CD4-positive, alpha-beta T cell treated with Interleukin-15 for 4 hours (primary cell): ENCODE measurements at places on chromosomes 6 and 20.

GRCh38 chr6:113522376-113522775 is 334.8 kb upstream of the MARCKS start:
- DNase-seq, result no peak

DNA sequence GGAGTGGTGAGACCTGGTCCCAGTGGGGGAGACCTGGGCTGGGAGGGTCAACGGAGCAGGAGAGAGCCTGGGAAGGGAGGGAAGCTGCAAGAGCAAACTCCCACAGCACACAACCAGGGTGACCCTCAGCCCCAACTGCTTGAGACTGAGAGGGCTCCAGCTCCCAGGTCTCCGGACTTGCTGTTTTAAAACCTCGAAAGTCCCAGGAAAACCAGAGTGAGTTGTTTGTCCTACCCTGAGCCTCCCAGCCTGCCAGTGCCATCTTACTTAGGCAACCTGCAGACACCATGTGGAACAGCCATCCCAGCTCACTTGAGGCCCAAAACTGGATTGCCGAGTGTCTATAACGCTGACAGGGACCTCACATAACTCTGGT is 4.8 kb upstream of the NTSR1 start:
- no peak for DNase-seq

DNA sequence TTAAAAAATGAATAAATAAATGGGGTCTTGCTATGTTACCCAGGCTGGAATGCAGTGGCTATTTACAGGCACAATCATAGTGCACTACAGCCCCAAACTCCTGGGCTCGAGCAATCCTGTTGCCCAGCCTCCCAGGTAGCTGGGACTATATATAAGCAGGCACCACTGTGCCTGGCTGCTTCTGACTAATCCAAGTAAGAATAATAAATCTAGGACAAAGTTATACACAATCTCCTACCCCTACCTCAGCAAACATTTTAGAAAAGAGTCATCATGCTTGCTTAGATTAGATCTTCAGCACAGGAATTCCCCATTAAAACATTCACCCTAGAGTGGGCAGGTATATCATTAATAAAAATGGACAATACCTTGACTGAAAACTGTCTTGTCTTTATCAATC is 124.6 kb downstream of the REV3L start:
- no peak for DNase-seq

- no peak for DNase-seq
Observed at GRCh38 chr20:45229264-45230056, 8.3 kb downstream of the SEMG2 start.

- DNase-seq, result no peak
Observed at GRCh38 chr20:37759052-37759553, 65.3 kb downstream of the CTNNBL1 start.

DNA sequence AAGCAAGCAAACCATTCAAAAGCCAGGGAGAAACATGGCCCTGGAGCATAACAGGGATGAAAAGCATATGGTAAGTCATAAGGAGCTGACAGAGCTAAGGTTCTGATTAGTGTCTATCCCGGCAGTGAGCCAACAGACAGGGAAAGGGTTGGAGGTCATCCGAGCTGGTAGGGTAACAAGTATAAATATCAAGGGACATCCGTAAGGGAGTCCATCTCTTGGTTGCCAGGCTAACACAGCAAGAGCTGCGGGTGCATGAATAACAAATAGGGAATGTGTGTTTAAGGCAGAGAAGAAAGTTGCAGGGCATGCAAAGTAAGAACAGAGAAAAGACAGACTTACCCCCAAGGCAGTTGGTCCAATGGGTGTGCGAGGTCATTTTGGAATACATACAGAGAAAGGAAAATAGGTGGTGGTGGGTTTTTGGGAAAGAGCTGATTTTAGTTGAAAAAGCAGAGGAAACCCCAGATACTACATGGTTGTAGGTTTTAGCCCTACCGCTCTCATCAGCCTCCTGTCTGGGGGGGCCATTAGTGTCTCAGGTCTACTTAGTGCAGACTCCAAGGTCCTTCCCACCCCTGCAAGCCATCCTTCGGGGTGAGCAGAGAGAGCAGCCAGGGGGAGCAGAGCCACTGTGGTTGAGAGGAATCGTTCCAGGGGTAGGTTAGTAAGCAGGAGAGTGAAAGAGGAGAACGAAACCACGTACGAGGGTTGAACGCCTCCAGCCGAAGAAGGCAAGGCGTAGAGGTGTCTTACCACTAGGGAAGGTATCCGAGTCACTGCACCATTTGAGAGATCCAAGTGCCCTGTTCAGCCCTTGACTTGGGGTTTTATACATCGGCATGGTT is at the start of gene ERVFRD-1:
ERVFRD-1 (minus strand) TSS at position 805 of the 848 bp plus-strand sequence. CDS start 6,415 bp downstream, outside the sequence.
- DNase-seq, result no peak

GRCh38 chr20:44331201-44331600 is 5.6 kb upstream of the R3HDML start:
- DNase-seq, result no peak

- DNase-seq, result no peak
Observed at GRCh38 chr6:11970114-11970513, 42.0 kb upstream of the HIVEP1 start.

DNA sequence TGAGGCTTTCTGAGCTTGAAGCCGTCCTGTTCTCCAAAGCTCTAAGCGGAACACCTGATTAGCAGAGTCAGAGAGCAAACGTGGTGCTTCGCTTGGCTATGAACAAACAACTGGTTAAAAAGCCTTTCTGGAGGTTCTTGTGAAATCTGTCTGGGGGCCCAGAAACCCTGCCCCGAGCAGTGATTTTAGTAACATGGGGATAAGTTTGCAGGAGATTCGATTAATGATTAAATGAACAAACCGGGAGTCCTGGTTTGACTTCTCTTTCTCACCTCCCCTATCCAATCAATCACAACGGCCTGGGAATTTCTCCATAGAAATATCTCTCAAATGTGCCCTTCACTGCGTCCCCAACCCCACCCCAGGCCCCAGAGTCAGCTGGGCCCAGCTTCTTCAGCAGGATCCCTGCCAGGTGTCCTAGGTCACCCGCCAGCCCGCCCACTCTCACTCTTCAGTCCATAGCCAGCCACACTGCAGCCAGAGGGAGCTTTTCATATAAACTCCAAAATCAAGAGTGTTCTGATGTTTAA is 43.6 kb downstream of the ZDHHC14 start:
- no peak for DNase-seq

GRCh38 chr6:138115877-138116660 is 8.8 kb upstream of the PERP start:
- peak; percentile 65 for DNase-seq

- no peak for DNase-seq
Observed at GRCh38 chr6:26383624-26384417, 913 bp downstream of the BTN2A2 start.

DNA sequence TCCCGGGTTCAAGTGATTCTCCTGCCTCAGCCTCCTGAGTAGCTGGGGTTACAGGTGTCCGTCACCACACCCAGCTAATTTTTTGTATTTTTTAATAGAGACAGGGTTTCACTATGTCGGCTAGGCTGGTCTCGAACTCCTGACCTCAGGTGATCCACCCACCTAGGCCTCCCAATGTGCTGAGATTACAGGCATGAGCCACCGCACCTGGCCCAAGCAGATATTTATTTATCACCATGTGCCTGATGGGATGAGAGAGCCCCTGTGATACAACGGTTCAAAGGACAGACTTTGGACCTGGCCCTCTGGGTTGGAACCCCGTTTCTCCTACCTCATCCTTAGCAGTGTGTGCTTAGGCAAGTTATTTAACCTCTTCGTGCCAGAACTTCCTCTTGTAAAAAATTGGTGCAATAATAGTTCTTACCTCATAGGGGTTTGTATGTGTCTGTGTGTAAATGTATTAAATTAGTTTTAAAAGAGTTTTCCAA is 19.2 kb upstream of the STK38 start:
- no peak for DNase-seq

DNA sequence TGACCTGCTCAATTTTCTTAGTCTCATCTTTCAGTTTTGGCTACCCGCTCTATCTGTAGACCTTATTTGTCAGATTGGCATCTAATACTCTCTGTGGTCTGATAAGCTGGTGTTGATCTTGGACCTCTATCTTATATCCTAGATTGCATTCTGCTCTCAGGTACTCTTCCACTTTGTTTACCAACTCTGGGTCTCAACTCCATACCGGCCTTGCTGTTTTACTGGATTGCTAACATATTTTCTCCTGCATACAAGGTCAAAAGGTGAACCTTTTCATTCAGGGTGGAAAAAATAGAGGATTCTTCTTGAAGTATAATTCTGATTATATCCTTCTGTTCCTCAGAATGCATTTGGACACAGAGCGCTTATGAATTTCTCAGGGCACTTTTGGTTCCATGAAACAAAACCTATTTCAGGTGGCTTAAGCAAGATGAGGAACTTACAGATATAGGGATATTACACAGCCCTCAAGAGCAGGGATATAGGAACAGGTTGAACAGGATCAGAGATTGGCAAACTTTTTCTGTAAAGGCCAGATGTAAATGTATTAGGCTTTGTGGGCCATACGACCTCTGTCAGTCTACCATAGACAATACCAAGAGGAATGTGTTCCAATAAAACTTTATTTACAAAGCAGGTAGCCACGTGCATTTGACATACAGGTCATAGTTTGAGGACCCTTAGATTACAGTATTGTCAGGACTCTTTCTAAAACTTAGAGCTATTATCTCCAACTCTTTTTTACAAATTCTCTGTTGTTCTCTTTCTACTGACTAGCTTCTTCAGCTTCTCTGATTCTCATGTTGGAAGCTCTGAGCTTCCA is 2.5 kb upstream of the SH3BGRL2 start:
- no peak for DNase-seq

DNA sequence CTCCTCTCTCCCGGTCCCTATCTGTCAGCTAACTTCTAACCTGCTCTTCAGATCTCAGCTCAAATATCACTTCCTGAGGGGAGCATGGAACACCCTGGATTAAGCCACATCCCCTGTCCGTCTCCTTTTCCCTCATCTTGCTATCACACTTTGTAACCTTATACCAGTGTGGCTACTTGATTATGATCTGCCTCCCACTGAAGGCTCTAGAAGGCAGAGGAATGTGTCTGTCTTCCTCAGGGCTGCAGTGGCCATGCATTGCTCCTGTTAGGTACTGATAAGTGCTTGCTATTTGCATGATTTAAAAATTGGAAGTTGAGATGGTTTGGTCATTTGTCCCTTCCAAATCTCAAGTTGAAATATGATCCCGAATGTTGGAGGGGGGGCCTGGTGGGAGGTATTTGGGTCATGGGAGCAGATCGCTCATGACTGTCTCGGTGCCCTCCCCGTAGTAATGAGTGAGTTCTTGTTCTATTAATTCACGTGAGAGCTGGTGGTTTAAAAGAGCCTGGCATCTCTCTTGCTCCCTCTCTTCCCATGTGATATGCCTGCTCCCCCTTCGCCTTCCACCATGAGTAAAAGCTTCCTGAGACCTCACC is 71.4 kb downstream of the PLCB4 start:
- DNase-seq, result no peak

- no peak for DNase-seq
Observed at GRCh38 chr6:100230115-100230952, 234.4 kb downstream of the SIM1 start.

- no peak for DNase-seq
Observed at GRCh38 chr20:63829603-63829944, 1.5 kb downstream of the ZBTB46 start.

GRCh38 chr6:140486450-140487361 is 1112.3 kb upstream of the CITED2 start:
- no peak for DNase-seq

DNA sequence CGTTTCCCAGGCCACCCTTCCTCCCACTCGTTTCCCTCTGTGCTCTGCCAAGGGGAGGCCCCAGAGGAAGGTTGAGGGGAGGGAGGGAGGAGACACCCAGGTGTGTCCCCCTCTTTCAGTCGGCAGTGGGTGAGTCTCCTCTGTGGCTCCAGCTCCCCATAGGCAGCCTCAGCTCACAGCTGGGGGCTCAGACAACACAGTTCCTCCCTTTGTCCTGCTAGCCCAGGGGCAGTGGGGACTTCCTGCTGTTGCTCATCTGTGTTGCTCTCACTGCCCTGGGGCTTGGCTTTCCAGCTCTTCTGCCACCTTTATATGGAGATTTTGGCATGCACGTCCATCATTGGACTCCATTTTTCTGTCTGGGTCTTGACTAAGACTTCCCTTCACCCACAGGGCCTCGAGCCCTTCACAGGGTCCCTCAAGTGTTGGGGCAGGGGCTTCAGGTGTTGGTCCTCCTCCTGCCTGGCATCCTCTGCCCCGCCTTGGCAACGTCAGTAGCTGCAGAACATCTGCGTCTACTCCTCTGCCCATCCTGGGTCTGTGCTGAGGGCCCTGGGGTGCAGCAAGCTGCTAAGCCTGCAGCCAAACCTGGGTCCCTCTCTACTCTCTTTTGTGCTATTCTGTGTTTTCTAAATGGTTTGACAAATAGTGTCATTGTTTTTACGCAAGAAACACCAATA is 190.6 kb upstream of the PMEPA1 start:
- no peak for DNase-seq
